CD4-positive, alpha-beta T cell treated with Interleukin-15 for 1 hour (primary cell): ENCODE measurements at places on chromosomes 3 and 15.

DNA sequence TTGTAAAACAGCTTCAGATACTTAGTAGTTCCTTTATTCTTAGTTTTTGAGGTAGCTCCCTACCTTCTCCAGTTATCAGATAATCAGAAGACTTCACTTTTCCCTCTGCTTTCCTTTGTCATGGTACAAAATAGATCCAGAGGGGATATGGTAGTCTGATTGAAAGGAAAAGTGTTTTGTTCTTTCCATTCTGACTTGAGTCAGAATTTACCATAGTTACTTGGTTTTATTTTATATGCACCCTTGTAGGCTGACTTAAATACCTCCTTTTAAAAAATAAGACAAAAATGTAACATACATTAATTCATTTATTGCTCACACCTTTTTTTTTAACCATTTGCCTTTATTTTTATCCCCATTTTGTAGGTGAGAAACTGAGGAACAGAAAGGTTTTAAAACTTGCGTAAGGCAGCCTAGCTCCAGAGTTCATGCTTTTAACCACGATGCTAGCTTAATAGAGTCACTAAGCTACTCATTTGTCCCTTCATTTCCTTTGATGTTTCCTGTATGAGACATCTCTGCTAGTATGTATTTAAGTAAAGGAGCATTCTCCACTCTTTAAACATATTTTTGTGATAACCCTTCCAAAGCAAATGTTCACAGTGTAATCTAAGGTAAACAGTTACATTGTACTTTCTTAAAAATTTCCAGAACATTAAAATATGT lies 187.5 kb downstream of the KLHL25 start:
- DNase-seq, result no peak

DNA sequence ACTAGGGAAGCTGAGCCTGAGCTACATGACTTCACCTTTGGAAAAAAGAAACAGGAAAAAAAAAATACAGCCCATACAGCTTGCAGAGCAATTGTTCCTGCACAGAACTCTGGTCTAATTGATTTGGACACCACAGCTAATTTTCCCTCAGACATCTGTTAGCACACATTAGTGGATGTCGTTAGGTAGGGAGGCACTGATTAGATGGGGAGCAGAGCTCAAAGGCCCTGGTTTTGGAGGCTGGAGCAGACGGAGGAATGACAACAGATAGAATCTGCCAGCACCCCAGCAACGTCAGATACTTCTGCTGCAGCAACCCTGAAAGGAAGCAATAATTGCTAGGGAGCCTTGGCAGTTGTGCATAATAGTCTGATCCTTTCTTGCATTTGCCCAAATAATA lies 398.9 kb downstream of the LSAMP start:
- DNase-seq, result no peak

- DNase-seq, result no peak
Observed at GRCh38 chr3:27607370-27607769, 114.8 kb downstream of the EOMES start.

GRCh38 chr3:143952569-143953072 lies 19.0 kb upstream of the DIPK2A start:
- no peak for DNase-seq
